ENCODE measurements at places on chromosomes 16 and 17. TPM values are rescaled to one million over a fixed set of nuclear protein-coding genes. Genes with fewer than 3 reads are reported as not detected.
A peak's percentile ranks its signal among the peaks of the same experiment; 100 is the strongest.

DNA sequence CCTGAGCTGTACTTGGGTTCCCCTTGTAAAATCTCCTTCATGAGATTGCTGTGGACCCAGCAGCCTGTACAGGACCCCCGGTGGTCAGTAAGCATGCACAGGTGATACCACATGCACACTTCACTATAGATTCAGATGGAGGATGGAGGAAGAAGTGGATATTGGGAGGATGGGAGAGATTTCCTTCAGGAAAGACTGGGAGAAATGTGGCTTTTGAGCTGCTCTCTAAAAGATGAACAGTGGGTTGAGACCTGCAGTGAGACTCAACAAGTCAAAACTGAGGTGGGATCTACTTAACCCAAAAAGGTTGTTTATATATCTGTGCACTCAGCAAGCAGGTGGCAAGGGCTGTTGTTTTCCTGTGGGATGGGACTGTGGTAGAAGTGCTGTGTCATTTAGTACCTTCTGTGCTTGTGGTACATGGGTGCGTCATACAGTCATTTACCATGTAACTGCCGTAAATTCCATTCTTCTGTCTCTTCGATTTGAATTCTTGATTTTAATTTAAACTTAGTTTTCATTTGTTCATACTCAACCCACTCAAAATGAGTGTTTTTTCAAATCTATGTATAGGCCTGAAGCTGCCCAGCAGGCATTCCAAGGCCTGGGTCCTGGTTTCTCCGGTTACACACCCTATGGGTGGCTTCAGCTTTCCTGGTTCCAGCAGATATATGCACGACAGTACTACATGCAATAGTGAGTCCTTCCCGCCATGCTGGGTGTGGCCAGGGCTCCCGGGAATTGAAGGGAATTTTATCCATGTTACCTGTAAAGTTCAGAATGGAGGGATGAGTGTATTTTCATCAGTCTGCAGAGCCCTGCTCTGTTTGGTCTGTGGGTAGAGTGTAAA, 6.9 kb downstream of the HERPUD1 start:
- H3K27ac ChIP-seq = no peak overlapping the region
- H3K4me3 ChIP-seq = no peak overlapping the region
- peaks cover 16% of the 10 kb centered on the region for H3K4me1 ChIP-seq
- H3K27me3 ChIP-seq = no peaks in the 10 kb centered on the region
- H3K36me3 ChIP-seq = peaks cover 49% of the 10 kb centered on the region
- no peak for DNase-seq

GRCh38 chr17:77825621-77826020, 132.9 kb upstream of the TNRC6C start:
- H3K4me1 ChIP-seq = peaks cover 3% of the 10 kb centered on the region
- no peak overlapping the region for H3K4me3 ChIP-seq
- H3K36me3 ChIP-seq = no peaks in the 10 kb centered on the region
- no peak overlapping the region for H3K27ac ChIP-seq

- no peaks in the 10 kb centered on the region for H3K27me3 ChIP-seq
- peaks cover 10% of the 10 kb centered on the region for H3K4me1 ChIP-seq
- H3K27ac ChIP-seq = peak overlapping the region; percentile 57
- H3K36me3 ChIP-seq = no peaks in the 10 kb centered on the region
Measured at GRCh38 chr17:1267471-1267943, 2.7 kb upstream of the BHLHA9 start.

- H3K4me1 ChIP-seq = no peaks in the 10 kb centered on the region
- peaks cover 27% of the 10 kb centered on the region for H3K27me3 ChIP-seq
- H3K36me3 ChIP-seq = no peaks in the 10 kb centered on the region
Measured at GRCh38 chr16:87250431-87250960, 66.7 kb downstream of the C16orf95 start.

DNA sequence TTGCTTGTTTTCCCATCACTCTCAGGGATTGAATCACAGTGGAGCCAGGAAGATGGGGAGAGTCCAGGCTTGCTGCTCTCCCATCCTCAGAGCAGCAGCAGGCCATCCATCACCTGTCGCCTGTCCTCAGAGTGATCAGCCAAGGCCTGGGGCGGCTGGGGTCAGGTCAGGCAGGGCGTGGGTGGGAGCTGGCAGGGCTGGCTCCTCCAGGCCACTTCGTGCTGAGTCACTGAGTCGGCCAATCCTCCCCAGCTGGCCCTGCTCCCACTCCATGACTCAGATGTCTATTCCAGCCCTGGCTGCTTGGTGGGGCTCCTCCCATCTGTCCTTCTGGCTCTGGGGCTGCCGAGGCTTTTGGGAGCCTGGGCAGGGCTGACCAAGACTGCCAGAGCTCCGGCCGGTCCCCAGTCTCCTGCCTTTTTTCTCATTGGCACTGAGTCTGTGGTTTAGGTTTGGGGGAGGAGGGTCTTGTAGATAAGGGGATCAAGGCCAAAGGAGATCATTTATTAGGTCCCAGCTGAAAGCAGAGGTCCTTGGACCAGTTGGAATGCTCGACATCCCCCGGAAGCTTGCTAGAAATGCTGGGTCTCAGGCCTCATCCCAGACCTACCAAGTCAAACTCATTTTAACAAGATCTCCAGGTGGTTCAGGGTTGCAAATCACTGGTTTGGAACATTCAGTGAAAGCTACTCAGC, 72.7 kb downstream of the ABCC1 start:
- no peaks in the 10 kb centered on the region for H3K27me3 ChIP-seq
- peak; percentile 65 for DNase-seq
- H3K27ac ChIP-seq = peak overlapping the region; percentile 73

DNA sequence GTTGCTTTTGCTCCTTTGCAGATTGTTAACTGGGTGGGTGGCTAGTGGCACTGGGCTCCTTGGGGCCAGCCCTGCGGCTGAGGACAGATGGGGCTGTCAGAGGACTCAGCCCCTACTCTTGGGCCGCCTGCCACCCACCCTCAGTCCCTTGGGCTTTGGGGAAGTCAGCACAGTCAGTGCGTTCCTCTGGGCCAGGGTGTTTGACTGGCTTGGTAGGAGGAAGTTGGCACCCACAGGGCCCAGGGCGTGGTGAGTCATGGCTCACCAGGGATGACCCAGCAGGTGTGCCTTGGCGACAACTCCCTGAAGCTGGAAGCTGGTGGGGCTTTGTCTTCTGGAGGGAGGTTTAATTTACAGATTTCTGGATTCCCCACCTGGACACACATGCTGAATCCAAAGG, 32.4 kb downstream of the HAPSTR1 start:
- no peak overlapping the region for H3K4me3 ChIP-seq
- H3K4me1 ChIP-seq = peaks cover 2% of the 10 kb centered on the region
- no peak for DNase-seq
- H3K36me3 ChIP-seq = peaks cover 7% of the 10 kb centered on the region
- no peak overlapping the region for H3K27ac ChIP-seq

DNA sequence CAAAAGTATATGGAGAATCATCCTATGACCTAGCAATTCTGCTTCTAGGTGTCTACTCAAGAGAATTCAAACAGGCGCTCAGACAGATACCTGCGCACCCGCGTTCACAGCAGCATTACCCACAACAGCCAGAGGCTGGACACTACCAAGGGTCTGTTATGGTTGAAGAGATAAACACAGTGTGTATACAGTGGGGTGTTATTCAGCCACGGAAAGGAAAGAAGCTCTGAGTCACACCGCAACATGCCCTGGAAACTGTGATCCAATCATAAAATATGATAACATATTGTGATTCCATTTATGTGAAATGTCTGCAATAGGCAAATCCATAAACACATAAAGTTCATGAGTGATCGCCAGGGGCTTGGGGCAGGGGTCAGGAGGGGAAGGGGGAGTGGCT, 18.0 kb upstream of the JPH3 start:
- DNase-seq = no peak
- peaks cover 13% of the 10 kb centered on the region for H3K27me3 ChIP-seq
- no peaks in the 10 kb centered on the region for H3K36me3 ChIP-seq
- peaks cover 11% of the 10 kb centered on the region for H3K4me1 ChIP-seq
- H3K27ac ChIP-seq = no peak overlapping the region
- H3K4me3 ChIP-seq = no peak overlapping the region

DNA sequence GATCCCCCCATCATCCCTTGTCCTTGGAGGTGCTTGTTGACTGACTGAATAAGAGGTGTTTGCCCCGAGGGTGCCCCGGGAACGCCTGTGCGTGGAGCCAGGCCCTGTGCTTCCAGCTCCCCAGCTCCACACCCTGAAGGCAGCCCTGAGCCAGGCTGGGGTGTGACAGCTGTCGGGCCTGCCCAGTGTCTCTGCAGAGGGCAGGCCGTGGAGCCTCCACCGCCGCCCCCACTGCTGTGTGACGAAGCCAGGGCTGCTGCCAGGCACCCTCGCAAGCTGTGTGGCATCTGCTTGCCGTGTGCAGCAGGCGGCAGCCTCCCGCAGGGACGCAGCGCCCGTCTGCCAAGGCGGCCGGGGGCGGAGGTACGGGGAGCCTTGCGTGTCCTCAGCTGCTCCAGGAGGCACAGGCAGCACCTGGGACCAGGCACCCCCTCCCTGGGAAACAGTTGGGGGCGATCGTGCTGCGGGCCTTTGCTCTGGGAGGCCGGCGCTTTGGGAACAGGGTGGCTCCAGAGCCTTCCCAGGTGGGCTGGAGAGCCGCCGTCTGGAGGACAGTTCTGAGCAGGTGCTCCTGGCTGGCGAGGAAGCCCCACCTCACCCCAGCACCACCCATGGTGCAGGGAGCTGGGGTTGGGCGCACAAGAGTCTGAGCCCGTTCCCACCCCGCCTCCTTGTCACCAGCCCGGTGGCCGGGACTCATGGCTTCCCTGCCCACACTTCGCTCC, 26.6 kb downstream of the GSE1 start:
- no peak overlapping the region for H3K27ac ChIP-seq
- H3K4me1 ChIP-seq = peaks cover 5% of the 10 kb centered on the region
- H3K36me3 ChIP-seq = no peaks in the 10 kb centered on the region
- no peaks in the 10 kb centered on the region for H3K27me3 ChIP-seq
- no peak for DNase-seq

- no peak for DNase-seq
- H3K4me3 ChIP-seq = no peak overlapping the region
- H3K36me3 ChIP-seq = peaks cover 6% of the 10 kb centered on the region
- H3K4me1 ChIP-seq = peaks cover 14% of the 10 kb centered on the region
- H3K27me3 ChIP-seq = no peaks in the 10 kb centered on the region
- H3K27ac ChIP-seq = no peak overlapping the region
Measured at GRCh38 chr17:62676231-62676943, 48.9 kb downstream of the MRC2 start.

- peaks cover 29% of the 10 kb centered on the region for H3K36me3 ChIP-seq
- no peaks in the 10 kb centered on the region for H3K27me3 ChIP-seq
- no peak for DNase-seq
- no peak overlapping the region for H3K4me3 ChIP-seq
- H3K27ac ChIP-seq = no peak overlapping the region
- no peaks in the 10 kb centered on the region for H3K4me1 ChIP-seq
Measured at GRCh38 chr16:24921229-24921628, 75.5 kb downstream of the SLC5A11 start.

Gene TUBB3
- 26.4 TPM for total RNA-seq

Gene PLD6
- total RNA-seq = 1.7 TPM

Gene ALOX15
- 0.45 TPM for total RNA-seq

Gene FCSK
- 27.7 TPM for total RNA-seq

Gene CTF1
- 10.3 TPM for total RNA-seq

Gene MOSMO
- total RNA-seq = 17.0 TPM

Measured in mesothelial cell of epicardium (in vitro differentiated cells).